Skin of body (tissue), 3 donors: ENCODE measurements at places on chromosomes 2 and 18.

GRCh38 chr2:182763311-182763912 is 47.4 kb downstream of the DNAJC10 start:
- DNase-seq, result no peak

GRCh38 chr2:17555150-17555549 is 14.7 kb downstream of the VSNL1 start:
- no peak for DNase-seq

GRCh38 chr2:121873864-121874263 is 118.4 kb downstream of the TSN start:
- no peak for DNase-seq

- DNase-seq, result no peak
Measured at GRCh38 chr2:131828164-131828561, 300.5 kb downstream of the CCDC74A start.

DNA sequence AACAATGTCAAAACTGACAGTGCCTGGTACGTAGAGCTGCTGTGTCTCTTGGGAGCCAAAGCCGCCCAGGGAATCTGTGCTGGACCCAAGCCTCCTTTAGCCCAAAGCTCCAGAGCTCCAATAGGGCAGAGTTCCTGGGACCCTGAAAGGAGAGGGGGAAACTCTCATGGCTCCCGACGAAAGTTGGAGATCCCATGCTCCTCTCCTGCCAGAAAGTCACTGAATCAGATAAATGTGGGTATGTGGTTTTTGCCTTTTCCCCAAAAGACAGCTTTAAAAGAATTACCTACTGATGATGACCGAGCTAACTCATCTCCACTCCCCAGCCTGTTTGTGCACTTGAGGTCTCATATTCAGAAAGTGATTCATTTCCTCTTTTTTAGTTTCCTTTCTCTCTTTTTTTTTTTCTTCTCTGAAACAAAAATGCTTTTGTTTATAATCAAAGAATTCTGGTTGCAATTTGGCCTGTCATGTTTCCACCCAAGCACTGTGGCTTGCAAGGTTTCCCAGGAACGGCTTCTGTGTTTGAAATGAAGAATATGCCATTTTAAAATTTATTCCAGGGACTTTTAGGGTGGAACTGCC is 14.1 kb upstream of the PMAIP1 start:
- no peak for DNase-seq

DNA sequence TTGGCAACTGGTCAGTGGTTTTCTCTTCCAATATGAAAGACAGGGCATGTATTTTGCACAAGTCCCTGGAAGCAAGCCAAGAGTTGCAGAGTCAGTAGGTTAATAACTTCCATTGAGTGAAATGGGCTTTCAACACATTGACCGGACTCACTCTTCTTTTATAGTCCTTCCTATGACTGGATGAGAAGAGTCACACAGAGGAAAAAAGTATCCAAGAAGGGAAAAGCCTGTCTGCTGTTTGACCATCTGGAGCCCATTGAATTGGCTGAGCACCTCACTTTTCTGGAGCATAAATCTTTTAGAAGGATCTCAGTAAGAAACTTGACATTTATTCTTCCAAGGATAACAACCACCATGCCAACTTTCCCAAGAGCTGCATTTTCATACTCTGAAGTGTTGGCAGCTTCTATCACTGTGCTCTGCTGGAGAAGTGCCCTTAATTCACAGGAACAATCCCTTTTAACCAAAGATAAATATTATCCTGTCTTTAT is 45.4 kb downstream of the RASGRP3 start:
- peak; percentile 78 for DNase-seq

- DNase-seq, result no peak
Measured at GRCh38 chr2:86107031-86107430, 996 bp downstream of the PTCD3 start.

- no peak for DNase-seq
Measured at GRCh38 chr18:47772374-47773248, 157.8 kb downstream of the SMAD2 start.

DNA sequence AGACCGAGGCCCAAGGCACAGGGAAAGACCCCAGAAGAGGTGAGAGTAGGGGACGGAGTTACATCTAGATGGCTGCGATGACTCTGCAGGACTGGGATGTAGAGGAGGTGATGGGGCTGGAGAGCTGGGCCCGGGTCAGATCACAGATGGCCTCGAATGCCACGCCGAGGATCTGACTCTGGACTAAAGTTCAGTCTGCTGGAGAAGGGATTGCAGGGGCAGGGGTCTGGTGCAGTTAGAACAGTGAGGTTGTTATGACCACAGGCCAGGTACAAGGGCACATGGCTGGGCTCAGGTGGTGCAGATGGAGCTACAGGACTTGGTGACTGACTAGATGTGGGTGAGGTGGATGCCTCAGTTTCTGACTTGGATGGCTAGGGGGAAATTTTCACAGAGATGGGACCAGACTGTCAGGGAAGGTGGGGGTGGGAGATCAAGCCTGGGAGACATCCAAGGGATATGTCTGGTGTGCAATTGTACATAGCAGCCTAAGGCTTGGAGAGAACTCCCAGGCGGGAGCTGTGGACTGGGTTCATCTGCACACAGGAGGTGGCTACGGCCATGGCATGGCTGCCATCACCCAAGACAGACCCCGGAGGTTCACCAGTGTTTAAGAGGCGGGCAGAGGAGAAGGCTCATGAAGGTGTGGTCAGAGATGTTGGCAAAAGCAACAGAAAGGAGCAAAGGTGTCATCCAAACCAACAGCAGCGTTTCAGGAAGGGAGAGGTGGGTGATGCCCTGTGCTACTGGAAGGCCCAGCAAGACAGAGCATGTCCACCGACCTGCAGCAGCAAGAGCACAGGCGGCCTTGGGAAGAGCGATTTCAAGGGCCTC is 66.9 kb downstream of the CIB4 start:
- DNase-seq, result no peak

- DNase-seq, result no peak
Measured at GRCh38 chr2:145020139-145020538, 500.2 kb upstream of the ZEB2 start.

DNA sequence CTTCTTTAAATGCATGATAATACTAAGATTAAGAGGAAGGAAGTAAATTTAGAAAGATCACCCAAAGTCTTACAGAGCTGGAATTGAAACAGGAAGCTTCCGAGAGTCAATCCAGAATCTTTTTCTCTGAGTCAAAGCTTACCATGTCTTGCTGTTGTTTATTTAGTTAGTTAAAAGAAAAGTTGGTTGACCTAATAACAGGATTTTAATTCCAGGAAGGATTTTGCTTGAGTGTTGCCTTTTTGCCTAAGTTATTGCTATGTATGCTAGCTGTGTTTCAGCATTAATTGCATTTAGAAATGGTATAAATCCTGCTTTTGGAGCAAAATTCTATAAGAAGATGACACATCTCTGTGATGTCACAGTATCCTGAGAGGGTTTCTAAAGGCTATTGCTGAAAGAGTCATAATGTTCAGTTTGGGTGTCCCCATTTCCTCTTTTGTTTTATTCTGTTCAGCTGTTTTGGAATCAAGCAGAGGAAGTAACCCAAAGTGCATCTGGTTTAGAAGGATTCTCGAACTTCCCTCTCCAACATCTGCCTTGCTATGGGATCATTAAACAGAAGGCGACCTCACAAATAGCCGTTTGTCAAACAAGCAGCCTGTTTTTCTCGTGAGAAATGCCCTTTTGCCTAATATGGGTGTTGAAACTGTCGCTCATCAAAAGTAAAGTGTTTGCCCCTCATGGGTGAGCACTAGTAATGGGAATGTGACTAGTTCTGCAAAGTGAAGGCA is 271.5 kb upstream of the MMADHC start:
- peak; percentile 79 for DNase-seq

- no peak for DNase-seq
Measured at GRCh38 chr18:42196651-42197050, 241.6 kb downstream of the PIK3C3 start.

DNA sequence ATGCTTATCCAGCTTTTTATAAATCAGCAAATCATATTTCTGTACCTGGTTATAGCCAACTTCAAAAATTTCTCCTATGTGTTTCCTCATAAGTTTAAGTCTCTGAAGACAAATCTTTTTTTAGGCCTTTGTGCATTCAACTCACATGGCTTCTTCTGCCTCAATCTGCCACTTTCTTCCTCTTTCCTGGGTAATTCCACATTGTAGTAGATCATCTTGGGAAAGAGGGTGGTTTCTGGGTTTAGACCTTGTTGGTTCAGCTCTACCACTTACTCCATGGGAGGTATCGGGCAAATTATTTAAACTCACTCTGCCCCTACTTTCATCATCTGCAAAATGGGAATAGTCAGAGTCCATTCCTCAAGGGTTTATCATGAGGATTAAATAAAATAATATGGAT is 707.0 kb upstream of the ZEB2 start:
- DNase-seq, result no peak
